ENCODE measurements at places on chromosomes 6 and 20. TPM values are rescaled to one million over a fixed set of nuclear protein-coding genes. Genes with fewer than 3 reads are reported as not detected.

Gene ELOVL2
- 13.9 TPM for polyA plus RNA-seq

Gene STX16
- polyA plus RNA-seq, result 35.1 TPM

Gene MEP1A
- not detected for polyA plus RNA-seq

Gene GGTLC1
- polyA plus RNA-seq, result not detected

Gene FAM83C
- polyA plus RNA-seq, result not detected

Gene SLC13A3
- polyA plus RNA-seq, result 2.3 TPM

Data from fibroblast of lung (primary cell).